Lung (tissue), 17 donors: ENCODE measurements at places on chromosomes 1 and 21. TPM values are rescaled to one million over a fixed set of nuclear protein-coding genes. Genes with fewer than 3 reads are reported as not detected.
A peak's percentile ranks its signal among the peaks of the same experiment; 100 is the strongest.

DNA sequence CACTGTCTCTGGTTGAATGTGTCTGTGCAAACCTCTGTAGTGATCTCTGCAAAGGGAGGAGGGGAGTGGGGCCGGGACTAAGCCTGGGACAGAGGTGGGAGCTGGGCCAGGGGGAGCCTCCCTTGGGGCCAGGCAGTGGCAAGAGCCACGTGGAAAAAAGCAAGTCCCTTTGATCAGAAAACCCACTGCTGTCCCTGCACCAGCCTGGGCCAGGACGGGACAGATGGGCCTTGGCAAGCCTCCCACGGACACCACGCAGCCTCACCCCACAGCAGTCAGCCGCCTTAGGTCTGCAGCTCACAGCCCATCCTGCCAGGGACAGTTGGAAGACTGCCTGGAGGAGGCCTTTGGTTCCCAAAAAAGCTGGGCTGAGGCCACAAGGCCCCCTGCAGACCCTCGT, 11.7 kb upstream of the TRAPPC10 start:
- no peaks in the 10 kb centered on the region for H3K27me3 ChIP-seq
- H3K4me1 ChIP-seq: peaks cover 5% of the 10 kb centered on the region
- H3K36me3 ChIP-seq: no peaks in the 10 kb centered on the region
- DNase-seq: no peak

- H3K4me3 ChIP-seq: no peak overlapping the region
- no peak overlapping the region for H3K27ac ChIP-seq
- no peaks in the 10 kb centered on the region for H3K4me1 ChIP-seq
- H3K36me3 ChIP-seq: no peaks in the 10 kb centered on the region
- DNase-seq: no peak
Observed at GRCh38 chr1:5165762-5166161, 511.4 kb downstream of the AJAP1 start.

GRCh38 chr21:43899307-43900077, 34.5 kb downstream of the AGPAT3 start:
- H3K27me3 ChIP-seq: no peaks in the 10 kb centered on the region
- H3K4me3 ChIP-seq: no peak overlapping the region
- no peak for DNase-seq

DNA sequence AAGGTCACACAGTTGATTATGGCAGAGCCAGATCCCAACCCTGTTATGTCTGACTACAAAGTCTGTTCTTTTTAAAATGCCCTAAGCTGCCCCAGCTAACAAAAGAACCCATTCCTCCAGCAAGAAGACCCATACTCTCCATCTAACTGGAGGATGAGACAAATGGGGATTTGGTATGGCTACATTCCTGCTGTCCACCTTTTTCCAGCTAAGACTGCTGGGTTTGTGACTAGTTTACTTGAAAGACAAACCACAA, 112.8 kb downstream of the KIAA0319L start:
- H3K36me3 ChIP-seq: peaks cover 59% of the 10 kb centered on the region
- no peaks in the 10 kb centered on the region for H3K27me3 ChIP-seq
- H3K27ac ChIP-seq: no peak overlapping the region
- no peak overlapping the region for H3K4me3 ChIP-seq

DNA sequence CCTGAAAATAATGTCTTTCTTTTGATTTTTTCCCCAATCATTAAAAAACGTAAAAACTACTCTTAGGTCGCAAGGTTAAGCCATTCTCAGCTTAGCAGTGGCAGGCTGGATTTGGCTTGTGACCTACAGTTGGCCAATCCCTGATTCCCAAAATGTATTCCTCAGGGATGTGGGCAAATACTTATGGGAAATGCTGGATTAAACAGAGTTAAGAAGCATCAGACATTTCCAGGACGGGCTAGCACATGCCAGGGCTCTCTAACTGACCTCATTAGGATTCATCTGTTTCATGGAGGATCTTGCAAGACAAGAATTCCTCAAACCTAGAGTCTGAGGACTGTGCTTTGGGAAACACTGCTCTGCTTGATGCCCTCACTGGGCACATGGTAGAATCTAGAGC, 982 bp upstream of the IL24 start:
- peaks cover 2% of the 10 kb centered on the region for H3K27me3 ChIP-seq
- no peak for DNase-seq
- H3K27ac ChIP-seq: peak overlapping the region; percentile 64

- H3K27ac ChIP-seq: no peak overlapping the region
- DNase-seq: no peak
- H3K27me3 ChIP-seq: peaks cover 6% of the 10 kb centered on the region
- no peak overlapping the region for H3K4me3 ChIP-seq
- no peaks in the 10 kb centered on the region for H3K4me1 ChIP-seq
Observed at GRCh38 chr1:2835650-2836159, 34.2 kb upstream of the TTC34 start.

DNA sequence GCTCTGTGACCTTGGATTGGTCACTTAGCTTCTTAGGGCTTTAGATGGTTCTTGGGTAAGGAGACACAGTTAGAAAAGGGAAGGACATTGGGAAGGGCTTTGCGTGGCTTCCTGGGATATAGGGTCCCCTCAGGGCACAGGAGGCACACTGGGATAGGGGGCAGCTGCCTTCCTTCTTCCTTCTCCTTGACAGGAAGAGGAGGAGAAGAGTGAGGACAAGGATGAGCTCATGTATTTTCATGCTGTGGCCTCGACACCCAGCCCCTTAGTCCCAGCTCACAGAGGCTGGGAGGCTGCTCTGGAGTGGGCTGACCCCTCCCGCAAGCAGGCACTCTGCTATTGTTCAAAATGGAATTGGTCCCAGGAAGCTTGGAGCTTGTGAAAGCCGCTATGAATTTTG, 45.7 kb upstream of the POU3F1 start:
- no peak overlapping the region for H3K4me3 ChIP-seq
- no peak for DNase-seq
- no peaks in the 10 kb centered on the region for H3K27me3 ChIP-seq
- no peak overlapping the region for H3K27ac ChIP-seq
- H3K36me3 ChIP-seq: no peaks in the 10 kb centered on the region

DNA sequence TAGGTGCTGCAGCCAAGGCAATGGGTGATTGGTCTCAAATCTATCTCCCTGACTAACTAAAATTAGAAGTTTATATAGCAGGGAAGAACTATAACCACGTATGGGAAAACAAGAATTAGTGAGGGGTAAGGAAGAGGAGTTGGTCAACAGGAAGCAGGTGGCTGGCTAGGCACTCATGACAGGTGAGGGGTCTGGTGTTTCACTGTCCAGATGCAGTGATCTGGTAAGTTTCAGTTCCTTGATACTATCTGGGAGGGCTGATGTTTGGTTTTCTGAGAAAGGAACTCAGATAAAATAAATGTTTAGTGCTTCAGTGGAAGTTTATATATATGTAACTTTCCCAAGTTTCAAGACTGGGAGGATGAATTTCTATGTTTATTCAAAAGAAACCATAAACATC, 11.6 kb upstream of the POU2F1 start:
- H3K36me3 ChIP-seq: no peaks in the 10 kb centered on the region
- no peak overlapping the region for H3K27ac ChIP-seq
- H3K4me3 ChIP-seq: no peak overlapping the region
- no peaks in the 10 kb centered on the region for H3K27me3 ChIP-seq

DNA sequence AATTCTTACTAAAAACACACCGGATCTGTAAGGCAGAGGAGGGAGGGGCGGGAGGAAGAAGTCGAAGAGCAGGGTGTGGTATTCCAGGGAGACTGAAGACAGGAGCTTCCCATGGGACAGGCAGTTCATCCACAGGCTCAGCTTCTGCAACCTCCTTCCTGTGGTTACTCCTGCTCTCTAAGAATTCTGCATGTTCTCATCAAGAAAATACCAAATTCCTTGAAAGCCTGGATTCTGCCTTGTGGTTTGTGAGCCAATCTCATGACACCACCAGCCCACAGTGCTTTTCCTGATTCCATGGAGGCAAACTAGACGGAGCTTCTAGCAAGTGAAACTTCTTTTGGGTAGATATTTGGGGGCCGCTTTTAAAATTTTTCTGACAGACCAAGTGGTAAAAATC, 1.1 kb upstream of the ST6GALNAC3 start:
- H3K4me1 ChIP-seq: peaks cover 17% of the 10 kb centered on the region
- no peaks in the 10 kb centered on the region for H3K36me3 ChIP-seq
- H3K27ac ChIP-seq: no peak overlapping the region
- H3K27me3 ChIP-seq: no peaks in the 10 kb centered on the region
- no peak for DNase-seq
- no peak overlapping the region for H3K4me3 ChIP-seq

- H3K4me1 ChIP-seq: peaks cover 5% of the 10 kb centered on the region
- H3K27me3 ChIP-seq: peaks cover 12% of the 10 kb centered on the region
- no peak for DNase-seq
- no peak overlapping the region for H3K27ac ChIP-seq
- H3K4me3 ChIP-seq: no peak overlapping the region
Observed at GRCh38 chr1:213982289-213982671, 5.5 kb upstream of the PROX1 start.

DNA sequence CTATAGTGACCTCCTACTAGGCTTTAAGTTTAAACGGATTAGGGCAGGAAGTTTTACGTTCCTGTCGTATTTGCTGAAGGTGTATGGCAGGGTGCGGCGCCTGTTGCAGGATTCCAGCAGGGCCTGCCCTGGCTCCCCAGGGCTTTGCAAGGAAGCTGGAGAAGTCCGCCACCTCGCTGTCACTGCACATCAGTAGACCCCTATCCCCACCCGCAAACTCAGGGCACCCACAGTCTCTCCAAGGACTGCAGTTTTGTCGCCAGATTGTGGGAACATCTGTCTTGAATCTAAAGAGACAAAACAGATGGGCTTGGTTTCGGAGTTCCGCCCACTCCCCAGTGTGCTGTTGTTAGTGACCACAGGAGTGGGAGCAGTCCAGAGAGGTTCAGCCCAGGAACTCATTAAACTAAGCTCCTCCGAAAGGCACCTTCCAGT, 110.8 kb downstream of the CDC7 start:
- H3K4me3 ChIP-seq: no peak overlapping the region
- no peaks in the 10 kb centered on the region for H3K27me3 ChIP-seq
- no peaks in the 10 kb centered on the region for H3K36me3 ChIP-seq
- no peak overlapping the region for H3K27ac ChIP-seq
- no peaks in the 10 kb centered on the region for H3K4me1 ChIP-seq

GRCh38 chr1:209627027-209627731, 25.0 kb downstream of the LAMB3 start:
- H3K36me3 ChIP-seq: no peaks in the 10 kb centered on the region
- H3K4me1 ChIP-seq: peaks cover 6% of the 10 kb centered on the region
- H3K4me3 ChIP-seq: no peak overlapping the region
- H3K27ac ChIP-seq: no peak overlapping the region

- no peak overlapping the region for H3K27ac ChIP-seq
- no peak overlapping the region for H3K4me3 ChIP-seq
- no peak for DNase-seq
- no peaks in the 10 kb centered on the region for H3K36me3 ChIP-seq
Observed at GRCh38 chr1:110425612-110426152, 18.2 kb upstream of the LAMTOR5 start.

DNA sequence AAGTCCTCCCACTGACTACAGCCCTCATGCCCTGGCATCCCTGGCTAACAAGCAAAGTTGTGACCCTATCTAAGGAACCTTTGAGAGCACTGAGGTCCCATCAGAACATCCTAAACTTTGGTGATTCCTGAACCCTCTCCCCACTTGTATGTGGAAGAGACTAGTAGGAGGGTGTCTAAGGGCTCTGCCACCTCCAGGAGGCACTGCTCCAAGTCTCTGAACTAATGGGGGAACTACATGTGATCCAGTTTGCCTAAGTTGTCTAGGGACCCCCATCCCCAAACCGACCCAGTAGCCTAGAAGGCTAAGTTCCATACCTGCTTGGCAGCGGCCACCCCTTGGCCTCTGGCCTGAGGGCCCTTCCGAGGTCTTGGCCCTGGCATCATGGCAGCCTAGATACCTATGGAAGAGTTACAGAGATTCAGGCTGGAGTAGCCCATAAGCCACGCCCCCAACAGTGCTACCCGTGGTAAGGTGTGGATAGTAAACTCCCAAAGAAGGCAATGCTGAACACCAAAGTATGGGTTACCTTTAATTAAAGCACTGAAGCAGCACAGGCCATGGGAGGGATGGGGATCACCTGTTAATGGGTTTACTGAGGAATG, 1.7 kb downstream of the CC2D1B start:
- peaks cover 31% of the 10 kb centered on the region for H3K36me3 ChIP-seq
- no peak for DNase-seq
- no peaks in the 10 kb centered on the region for H3K27me3 ChIP-seq
- H3K27ac ChIP-seq: no peak overlapping the region

DNA sequence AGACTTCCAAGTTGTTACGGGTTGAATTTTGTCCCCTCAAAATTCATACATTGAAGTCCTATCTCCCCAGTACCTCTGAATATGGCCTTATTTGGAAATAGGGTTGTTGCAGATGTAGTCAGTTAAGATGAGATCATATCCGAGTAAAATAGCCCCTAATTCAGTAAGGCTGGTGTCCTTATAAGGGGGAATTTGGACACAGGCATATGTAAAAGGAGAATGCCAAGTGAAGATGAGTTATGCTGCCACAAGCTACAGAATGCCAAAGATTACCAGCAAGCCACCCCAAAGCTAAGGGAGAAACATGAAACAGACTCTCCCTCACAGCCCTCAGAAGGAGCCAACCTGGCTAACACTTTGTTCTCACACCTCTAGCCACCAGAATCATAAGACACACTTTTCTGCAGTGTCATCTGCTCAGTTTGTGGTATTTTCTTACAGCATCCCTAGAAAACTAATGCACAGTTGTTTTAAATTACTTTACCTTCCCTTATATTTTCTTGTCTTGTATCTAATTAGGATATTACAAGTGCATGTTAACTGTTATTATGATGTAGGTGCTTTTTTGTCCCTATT, 43.3 kb upstream of the PRDX6 start:
- no peaks in the 10 kb centered on the region for H3K36me3 ChIP-seq
- H3K4me1 ChIP-seq: peaks cover 27% of the 10 kb centered on the region
- no peak overlapping the region for H3K4me3 ChIP-seq
- DNase-seq: no peak
- H3K27ac ChIP-seq: no peak overlapping the region

DNA sequence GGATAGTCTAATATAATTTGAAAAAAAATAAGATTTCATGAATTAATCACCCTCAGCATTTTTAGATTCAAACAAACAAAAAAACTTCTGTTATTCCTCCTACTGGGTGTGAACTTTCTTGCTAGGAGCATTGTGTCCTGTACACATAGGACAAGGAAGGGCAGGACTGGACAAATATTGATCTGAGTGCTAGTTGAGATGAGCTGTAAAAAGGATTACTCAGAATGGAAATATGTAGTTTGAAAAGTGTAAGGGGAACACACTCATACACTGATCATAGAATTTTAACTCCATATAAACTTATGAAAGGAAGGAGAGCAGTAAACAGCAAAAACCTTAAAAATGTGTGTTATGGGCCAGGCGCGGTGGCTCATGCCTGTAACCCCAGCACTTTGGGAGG, 156.5 kb upstream of the ZNF648 start:
- H3K4me1 ChIP-seq: no peaks in the 10 kb centered on the region
- no peak overlapping the region for H3K4me3 ChIP-seq
- no peaks in the 10 kb centered on the region for H3K36me3 ChIP-seq
- DNase-seq: no peak
- no peaks in the 10 kb centered on the region for H3K27me3 ChIP-seq
- no peak overlapping the region for H3K27ac ChIP-seq

Gene CDC20
- total RNA-seq: 6.1 TPM

Gene CDCA8
- total RNA-seq: 1.4 TPM

Gene TACSTD2
- total RNA-seq: 187 TPM

Gene LCE1E
- total RNA-seq: not detected

Gene CTPS1
- 26.0 TPM for total RNA-seq

Gene C1orf167
- total RNA-seq: 7.2 TPM

Gene CMPK1
- 98.7 TPM for total RNA-seq

Gene SPRR1A
- not detected for total RNA-seq

Gene ZNHIT6
- 11.4 TPM for total RNA-seq
